ENCODE measurements at places on chromosomes 13 and 19.
A peak's percentile ranks its signal among the peaks of the same experiment; 100 is the strongest.

GRCh38 chr13:23433171-23434153 is at the start of gene SACS:
Gene SACS, minus strand, starts transcription at chr13:23433702. Its CDS starts 22,463 bp downstream, at chr13:23411239.
- DNase-seq: peak; percentile 48

DNA sequence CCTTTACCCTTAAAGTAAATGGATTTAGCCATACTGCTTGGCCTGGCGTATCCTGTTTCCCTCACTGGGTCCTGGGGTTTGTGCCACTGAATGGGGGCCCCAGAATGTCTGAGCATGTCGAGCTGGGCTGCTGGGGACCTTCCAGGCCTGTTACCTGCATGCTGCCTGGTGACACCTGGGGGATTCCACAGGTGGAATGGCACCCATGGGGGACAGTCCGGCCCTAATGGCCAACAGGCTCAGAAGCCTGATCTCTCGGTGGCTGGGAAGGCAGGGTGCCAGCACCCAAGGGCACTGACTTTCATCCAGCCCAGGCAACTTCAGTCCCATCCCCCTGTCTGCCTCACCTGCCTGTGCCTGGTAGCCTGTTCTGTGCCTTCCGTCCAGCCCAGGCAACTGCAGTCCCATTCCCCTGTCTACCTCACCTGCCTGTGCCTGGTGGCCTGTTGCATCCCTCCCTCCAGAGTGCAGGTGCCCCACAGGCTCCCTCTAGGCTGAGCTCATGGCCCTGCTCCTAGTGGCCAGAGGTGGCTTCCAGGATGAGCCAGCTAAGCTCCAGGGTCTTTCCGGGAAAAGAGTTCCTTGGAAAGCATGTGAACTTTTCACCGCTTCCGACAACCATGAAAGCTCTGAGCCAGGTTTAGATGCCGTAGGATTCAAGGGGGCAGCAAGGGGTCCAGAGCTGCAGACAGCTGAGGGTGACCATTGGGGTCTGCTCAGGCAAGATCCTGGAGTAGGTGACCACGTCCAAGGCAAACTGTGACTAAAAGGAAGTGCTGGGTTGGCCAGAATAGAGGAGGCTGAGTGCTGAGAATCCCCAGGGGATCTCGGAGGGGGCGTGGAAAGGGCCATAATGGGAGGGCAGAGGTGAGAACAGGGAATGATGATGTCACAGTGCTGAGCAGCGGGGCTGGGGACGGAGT is 30.3 kb upstream of the ZNF492 start:
- DNase-seq: no peak

GRCh38 chr19:45168767-45169351 is 8.1 kb upstream of the NKPD1 start:
- no peak for DNase-seq

GRCh38 chr19:18795540-18795939 is 4.4 kb upstream of the COMP start:
- DNase-seq: peak; percentile 22

DNA sequence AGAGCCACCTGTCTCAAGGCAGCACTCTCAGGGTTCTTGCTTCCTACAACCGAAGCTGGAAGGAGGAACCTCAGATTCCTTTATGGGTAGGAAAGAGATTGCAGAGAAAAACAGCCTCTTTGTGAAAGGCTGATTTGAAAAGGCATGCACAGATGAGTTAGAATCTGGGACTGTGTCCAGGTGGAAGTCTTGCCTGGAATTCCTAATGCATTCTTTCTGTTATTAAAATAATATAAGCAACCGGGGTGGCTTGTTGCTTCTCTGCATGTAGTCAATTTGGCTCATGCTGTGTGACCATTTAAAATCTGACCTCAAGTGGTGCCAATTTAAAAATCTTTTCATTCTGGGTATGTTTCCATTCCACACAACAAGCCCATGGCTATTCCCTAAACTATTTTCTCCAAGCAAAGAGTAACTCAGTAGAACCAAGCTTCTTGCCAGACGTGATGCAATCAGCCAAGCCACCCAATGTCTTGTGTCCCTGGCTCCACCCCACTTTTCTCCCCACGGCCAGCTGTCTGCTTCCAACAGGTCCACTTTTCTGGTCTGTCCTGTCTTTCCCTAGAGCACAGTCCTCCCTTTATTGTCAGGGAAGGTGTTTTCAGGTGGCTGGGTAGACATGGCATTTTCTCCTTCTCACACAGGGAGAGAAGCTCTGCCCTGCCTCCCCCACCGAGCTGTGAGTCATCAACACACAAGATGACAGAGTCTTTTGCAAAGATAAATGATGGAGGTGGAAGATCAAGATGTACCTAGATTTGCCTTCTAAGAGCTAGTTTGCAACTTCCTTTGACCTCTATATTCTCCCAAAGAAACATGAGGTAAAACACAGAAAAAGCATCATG is 394.3 kb downstream of the FOXO1 start:
- DNase-seq: peak; percentile 86

DNA sequence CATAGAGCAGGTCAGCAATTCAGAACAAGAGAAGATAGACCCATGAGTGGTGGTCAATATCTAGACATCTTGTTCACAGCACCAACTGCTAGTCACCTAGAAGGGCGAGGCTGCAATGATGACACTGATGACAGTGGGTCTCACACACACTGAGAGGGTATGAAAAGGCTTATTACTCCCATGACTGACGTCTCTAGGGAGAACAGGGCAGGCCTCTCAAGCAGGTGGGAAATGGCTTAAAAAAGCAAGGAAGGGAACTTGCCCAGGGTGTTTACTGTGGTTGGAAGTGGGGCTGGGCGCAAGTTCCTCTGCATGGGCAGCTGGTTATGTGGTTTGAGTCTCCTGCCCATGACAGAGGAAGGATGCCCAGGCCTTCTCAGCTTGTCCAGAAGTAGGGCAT is 33.8 kb downstream of the ZNF44 start:
- no peak for DNase-seq

DNA sequence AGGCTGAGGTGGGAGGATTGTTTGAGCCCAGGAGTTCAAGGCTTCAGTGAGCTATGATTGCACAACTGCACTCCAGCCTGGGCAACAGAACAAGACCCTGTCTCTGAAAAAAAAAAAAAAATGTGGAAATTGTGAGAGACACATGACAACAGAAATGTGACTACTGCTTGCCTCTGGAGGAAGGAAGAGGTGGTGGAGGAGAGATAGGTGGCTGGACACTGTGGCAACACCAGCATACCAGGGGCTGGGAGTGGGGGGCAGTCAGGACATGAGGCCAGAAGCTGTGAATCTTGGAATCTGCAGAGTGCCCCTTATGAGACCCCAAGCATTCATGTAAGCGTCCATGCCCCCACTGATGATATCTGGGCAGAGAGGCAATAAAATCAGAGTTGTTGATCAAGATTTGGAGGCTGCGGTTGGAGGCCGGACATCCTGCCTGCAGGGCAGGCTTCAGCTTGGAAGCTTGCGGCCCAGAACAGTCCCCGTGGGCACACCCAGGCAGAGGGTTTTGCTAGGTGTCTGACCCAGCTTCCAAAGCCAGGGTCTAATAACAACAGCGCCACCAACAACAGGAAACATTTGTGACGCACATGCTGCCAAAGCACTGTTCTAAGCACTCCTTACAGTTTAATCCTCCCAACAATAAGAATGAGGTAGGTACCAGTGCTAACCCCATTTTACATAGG is 16.9 kb downstream of the FAM187B start:
- DNase-seq: no peak

- DNase-seq: no peak
Observed at GRCh38 chr19:2627855-2628254, 74.6 kb downstream of the GNG7 start.

DNA sequence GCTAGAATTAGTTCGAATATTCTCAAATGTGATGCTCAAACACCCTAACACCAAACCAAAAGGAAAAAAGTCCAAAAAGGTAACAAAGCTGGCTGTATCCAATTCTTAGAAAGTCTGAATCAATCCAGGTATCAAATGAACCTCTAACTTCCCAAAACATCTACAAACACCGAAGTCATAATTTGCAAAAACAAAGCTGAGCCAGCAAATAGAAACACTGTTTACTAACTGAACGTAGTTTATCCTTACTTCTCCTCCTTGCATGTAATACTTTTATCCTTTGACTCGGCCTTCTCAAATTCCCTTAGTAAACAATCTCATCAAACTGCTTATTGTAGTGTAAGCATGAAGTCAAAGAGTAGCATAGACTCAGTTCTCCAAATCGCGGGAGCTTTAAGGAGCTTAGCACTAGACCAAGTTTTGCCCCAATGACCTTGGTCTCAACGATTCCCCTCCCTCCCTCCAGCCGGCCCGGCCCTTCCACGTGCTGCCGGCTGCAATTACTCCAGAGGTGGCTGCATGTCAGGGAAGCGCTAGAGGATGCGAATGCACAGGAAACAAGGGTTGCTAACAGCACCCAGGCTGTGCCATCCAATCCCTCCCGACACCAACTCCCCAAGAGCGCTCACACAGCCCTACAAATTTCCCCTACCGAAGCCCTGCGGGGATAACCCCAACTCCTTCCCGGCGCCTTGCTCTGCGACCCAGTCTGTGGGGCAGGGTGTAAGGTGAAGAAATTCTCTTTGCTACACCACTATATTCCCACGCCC is 693 bp downstream of the XPO4 start:
- peak; percentile 26 for DNase-seq

DNA sequence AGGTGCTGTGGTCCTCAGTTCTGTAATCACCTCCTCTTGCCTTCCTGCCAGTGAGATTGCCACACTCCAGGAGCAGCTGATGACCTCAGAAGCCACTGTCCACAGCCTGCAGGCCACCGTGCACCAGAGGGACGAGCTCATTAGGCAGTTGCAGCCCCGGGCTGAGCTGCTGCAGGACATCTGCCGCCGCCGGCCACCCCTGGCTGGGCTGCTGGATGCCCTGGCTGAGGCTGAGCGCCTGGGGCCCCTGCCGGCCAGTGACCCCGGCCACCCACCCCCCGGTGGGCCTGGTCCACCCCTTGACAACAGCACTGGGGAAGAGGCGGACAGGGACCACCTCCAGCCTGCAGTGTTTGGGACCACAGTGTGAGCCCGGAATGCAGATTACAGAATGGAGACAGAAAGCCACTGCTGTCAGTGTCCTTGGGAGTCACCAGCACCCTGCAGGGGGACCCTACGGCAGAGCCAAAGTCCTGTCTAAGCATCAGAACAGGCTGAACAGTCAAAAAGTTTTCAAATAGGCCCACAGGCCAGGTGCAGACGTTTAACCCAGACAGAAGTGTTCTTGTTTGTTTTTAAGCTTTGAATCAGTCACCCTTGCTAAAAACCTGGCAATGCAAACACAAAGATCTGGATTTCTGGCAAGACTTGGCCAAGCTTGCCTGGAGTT is 4.2 kb downstream of the VMAC start:
- DNase-seq: no peak

DNA sequence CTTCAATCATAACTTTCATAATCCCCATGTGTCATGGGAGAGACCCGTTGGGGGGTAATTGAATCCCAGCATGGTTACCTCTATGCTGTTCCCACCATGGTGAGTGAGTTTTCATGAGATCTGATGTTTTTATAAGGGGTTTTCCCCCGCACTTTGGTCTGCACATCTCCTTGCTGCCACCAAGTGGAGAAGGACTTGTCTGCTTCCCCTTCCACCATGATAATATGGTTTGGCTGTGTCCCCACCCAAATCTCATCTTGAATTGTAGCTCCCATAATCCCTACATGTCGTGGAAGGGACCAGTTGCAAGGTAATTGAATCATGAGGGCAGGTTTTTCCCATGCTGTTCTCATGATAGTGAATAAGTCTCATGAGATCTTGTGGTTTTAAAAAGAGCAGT is 524.9 kb downstream of the SLITRK5 start:
- no peak for DNase-seq

DNA sequence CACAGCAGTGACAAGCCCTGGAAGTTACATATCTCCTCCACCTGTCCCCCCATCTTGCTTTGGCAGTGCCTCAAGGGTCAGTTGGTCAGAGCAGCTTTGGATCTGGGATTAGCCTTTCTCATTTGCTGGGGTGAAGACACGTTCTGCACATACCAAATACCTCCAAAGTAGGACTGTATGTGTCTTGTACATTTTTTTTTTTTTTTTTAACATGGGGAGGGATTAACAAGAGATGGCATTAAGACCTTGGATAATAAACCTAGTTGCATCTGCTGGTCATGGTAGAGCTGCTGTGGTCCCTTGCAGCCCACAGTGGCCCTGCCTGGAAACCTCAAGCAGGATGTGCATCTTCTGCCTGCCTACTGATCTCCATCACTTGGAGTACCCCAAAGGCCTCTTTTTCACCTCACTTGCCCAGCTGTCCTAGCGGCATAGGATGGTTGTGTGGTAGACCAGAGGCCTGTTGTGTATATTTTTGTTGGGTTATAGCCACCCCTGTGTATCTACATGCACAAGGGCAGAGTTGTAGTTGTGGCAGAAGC is 2.5 kb downstream of the RPS19 start:
- no peak for DNase-seq

DNA sequence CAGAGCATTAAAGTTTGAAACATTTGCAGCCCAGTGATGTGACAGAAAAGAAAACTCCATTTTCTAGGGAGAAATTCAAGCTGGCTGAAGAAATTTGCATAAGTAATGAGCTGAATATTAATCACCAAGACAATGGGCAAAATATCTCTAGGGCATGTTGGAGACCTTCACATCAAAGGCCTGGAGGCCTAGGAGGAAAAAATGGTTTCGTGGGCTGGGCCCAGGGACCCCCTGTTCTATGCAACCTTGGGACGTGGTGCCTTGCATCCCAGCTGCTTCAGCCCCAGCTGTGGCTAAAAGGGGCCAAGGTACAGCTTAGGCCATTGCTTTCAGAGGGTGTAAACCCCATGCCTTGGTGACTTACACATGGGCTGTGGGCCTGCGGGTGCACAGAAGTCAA is 5.7 kb upstream of the CLEC4M start:
- DNase-seq: no peak

DNA sequence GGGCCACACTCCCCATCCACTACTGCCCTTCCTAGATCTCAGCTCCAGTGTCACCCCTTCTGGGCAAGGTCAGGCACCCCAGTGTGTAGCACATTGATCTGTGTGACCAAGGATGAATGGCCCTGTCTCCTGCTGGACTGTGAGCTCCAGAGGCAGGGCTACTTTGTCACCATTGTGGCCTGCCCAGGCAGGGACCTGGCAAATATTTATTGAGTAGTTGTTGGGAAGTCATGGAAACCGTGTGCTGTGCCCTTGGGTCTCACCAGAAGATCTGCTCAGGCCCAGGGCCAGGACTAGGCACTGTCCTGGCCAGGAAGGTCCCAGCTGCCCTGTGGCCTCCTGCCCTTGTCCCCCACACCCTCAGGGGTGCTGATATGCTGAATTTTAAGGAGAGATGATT is 10.5 kb downstream of the NACC1 start:
- no peak for DNase-seq

DNA sequence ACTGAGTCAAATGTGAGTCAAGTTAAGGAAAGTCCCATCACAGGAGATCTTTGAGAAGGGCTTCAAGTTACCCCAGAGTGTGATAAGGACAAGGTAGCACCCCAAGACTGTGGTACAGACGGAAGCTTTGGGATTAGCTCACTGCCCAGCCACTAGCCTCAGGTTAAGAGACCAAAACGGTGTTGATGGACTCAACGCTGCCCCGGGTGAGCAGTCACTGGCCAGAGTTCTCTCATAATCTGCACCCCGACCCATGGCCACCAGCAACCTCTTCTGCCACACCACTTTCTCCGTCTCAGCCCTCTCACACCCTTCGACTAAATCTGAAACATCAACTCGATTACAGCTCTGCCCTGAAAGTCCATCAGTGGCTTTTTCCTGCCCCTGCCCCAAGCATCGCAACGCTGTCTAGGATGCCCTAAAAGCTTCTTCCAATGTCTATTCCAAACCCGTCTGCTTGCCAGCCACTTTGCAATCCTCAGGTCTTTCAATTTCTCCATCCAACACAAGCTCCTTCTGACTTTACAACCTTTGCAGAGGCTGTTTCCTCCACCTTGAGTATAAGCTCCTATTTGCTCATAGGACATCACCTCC is 5.6 kb downstream of the HNRNPL start:
- DNase-seq: no peak

- DNase-seq: peak; percentile 28
Observed at GRCh38 chr19:8494158-8494557, 8.3 kb downstream of the PRAM1 start.

- DNase-seq: no peak
Observed at GRCh38 chr19:3150739-3151329, 15.0 kb downstream of the GNA15 start.

All from fibroblast of pulmonary artery (primary cell).